ENCODE measurements at places on chromosomes 16 and 17.

DNA sequence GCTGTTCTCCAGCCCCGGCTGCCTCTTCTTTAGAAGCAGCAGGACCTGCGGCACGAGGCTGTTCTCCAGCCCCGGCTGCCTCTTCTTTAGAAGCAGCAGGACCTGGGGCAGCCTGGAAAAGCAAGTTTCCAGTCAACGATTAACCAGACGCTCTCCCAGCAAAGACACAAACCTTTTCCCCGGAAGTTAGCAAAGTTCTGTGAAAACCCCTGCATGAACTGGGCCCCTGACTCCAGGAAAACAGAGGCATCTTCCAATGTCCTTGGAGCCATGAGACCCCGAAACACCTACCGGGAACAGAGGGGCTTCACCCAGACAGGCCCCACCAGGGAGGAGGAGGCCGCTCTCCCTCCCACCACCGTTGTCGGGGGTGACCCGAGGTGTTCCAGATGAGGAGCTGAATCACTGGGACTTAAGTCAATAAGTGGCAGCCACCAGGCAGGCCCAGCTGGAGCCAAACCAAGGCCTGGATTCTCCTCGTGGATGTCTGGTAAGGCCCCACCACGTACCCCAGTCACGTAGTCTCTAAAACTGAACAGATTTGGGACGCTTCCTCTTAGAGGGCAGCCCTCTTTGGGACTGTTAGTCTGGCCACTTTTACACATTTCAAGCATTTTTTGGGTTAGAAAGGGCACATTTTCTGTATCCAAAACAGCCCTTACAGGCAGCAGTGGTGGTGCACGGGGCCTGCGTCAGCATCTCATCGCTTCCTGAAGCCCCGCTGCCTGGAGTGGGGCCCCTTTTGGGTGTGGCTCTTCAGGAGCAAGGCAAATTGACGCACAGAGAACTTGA lies at the start of gene RPH3AL:
Gene RPH3AL (minus strand): TSS at position 387 of the 792 bp plus-strand sequence. CDS start 25,264 bp downstream, outside the sequence.
- DNase-seq: no peak

- no peak for DNase-seq
Measured at GRCh38 chr17:50190293-50190602, 11.2 kb downstream of the COL1A1 start.

GRCh38 chr16:2323701-2324100 lies 16.8 kb downstream of the ABCA3 start:
- no peak for DNase-seq

- DNase-seq: no peak
Measured at GRCh38 chr17:21214777-21215541, 998 bp upstream of the TMEM11 start.

Measured in activated T-cell treated with anti-CD3 and anti-CD28 coated beads, Interleukin-2, amount 50 U/mL, for 48 hours (primary cell).